ENCODE measurements at places on chromosomes 12 and 14.
A peak's percentile ranks its signal among the peaks of the same experiment; 100 is the strongest.

DNA sequence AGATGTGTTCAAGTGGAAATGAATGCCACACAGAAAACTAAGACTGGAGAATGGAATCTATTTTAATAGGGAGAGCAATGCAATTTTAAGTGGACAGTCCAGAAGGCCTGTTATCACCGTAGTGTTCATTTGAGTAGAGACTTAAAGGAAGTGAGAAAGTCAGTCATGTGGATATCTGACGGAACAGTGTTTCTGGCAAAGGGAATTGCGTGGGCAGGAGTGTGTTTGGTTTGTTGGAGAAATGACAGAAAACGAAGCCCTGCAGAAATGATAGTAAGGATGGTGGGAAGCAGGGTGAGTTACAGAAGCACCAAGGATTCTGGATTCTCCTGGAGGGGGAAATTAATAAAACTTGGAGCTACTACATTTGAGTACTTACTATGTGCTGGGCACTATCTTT is 776.6 kb downstream of the MED13L start:
- no peak for DNase-seq

DNA sequence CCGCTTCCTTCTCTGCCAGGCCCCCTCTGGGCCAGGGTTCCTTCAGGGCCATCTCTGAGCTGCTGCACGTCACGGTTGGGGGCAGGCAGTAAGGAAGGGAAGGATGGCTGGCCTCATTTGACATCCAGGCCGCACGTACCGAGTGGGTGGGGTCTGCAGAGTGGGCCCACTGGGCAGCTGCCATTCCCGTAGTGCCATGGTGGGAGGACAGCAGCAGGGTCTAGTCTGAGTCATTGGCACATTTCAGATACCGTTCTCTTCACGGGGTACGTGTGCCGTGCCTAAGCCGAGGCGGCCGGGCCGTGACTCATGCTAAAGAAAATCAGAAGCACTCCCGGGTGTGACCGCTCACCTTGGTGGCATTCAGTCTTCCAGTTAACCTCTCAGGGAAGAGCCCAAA is 43.9 kb downstream of the IL31 start:
- no peak for DNase-seq

DNA sequence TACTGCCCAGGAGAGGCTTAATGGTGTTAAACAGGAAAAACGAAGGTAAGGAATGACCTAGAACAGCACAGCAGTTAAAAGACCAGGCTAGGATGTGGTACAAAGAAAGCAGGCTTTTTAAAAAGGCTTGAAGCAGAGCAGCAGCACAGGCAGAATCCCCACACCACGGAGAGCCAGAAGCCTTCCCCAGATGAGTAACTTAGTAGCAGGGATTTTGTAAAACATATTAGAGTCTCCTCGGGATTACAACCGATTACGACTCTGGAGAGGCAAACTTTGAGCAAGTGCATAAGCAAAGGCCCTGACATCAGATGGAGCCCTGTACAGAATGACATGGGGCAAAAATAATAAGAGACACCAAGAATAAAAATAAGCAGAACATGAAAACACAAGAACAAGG is 37.1 kb upstream of the DHRS4 start:
- DNase-seq, result no peak

DNA sequence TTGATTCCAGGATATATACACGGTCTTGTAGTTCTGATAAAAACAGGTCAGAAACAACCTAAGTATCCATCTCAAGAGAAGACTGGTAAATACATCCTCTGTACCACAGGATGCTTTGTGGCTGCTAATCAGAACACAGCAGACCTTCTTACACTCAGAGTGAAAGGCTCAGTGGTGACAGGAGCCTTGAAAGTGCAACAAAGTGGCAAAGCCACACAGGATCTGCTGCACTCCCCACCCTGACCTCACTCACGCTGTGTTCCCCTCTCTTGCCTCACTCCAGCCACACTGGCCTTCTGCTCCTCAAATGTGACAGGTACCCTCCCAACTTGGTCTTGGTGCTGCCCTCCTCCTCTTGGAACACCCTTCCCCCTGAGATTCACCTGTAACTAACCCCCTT is 98.1 kb upstream of the GRIP1 start:
- DNase-seq, result no peak

DNA sequence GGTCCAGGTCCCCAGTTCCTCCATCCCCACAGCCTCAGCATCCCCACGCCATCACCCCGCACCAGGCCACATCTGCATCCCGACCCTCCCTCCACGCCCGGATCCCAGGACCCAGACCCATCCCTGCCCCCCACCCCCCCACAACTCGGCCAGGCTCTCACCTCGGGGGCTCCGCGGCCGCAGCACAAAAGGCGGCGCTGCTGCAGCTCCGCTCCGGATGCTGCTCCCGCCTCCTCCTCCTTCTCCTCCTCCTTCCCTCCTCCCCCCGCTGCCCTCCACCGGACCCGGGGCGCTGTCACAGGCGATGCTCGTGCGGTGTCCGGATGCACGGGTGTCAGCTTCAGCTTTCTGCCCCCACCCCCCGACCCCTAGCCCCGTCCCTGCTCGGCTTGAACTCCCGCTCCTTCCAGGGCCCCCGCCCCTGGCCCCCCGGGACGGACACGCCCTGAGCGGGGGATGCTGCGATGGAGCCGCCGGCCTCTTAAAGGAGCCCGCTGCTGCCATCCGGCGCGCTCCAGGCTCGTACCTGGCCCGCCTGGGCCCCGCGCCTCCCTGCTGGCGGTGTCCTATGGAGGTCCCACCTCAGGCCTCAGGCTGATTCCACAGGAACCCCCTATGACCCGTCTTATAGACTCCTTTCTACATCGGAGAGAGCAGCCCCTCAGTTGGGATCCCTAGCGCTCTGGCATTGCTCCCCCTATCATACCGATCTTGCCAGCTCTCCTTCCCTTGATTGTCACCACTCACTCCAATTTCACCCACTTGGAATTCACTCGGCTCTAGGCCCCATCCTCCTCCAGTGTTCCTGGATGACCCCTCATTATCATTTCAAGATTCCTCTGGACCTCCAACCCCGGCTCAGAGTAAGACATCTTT is at the start of gene MAP3K12:
MAP3K12 (minus strand) TSS at position 193 of the 876 bp plus-strand sequence. CDS start 12,067 bp downstream, outside the sequence.
- DNase-seq, result peak; percentile 34

DNA sequence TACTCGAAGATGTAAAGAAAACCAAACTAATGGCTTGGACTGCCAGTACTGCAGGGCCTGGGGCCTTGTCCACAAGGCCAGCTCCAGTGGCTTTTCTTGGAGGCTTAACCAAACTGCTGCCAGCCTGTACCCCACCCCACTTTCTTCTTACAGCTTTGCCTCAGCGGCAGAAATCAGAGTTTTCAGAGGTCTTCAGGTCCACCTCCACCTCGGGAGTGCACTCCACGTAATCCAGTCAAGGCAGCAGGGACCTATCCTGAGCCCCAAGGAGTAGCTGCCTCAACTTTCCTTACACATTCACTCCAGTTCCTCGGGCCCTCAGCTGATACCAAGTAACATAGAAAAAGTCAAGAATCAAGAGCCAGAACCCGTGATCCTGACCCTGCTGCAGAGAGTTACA is 19.6 kb downstream of the PRMT8 start:
- no peak for DNase-seq

- no peak for DNase-seq
These were observed 7.2 kb downstream of the ANKS1B start for GRCh38 chr12:99977550-99977949.

GRCh38 chr14:85090681-85091080 is 439.3 kb upstream of the FLRT2 start:
- no peak for DNase-seq

DNA sequence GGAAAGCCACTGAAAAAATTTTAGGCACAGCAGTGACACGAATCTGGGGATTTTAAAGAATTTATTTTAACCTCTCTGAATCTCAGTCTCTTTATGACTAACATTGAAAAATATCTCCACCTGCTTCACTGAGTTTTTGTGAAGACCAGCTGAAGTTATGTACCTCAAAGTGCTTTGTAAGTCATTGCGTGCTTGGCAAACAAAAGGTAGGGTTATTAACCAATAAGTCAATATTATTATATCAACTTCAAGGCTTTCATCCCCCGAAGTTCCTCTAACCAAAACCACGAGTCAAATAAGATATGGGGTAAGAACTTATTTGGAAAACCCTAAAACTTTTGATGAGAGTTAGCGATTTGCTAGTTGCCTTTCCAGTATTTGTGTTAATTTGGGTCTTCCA is 62.3 kb downstream of the HSPB8 start:
- DNase-seq, result no peak

DNA sequence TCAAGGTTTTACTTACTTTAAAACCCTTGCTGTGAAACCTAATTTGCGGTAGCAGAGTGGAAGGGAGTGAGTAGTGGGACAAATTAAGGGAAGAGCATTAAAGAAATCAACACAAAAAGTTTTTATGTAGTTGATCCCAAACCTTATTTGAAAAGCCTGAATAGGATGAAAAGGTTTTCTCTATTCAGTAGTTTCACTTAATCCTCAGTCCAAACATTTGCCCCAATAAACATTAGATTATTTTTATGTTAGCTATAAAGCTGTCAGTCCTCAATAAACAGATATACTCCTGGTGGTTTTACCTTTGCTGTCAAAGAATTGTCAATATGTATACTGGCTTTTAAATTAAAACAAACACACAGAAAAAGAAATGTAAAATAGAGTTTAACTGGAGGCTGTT is 136.0 kb downstream of the PAX9 start:
- DNase-seq, result no peak

- DNase-seq, result no peak
These were observed 180.0 kb downstream of the KITLG start for GRCh38 chr12:88400302-88400701.

GRCh38 chr12:85280165-85280983 is at the start of gene ALX1:
Gene ALX1 (plus strand): TSS chr12:85280220. CDS start chr12:85280262, 42 bp downstream.
- no peak for DNase-seq

- DNase-seq, result no peak
These were observed 153.8 kb downstream of the BCL11B start for GRCh38 chr14:99118046-99118721.

- no peak for DNase-seq
These were observed 312.9 kb downstream of the MED13L start for GRCh38 chr12:115964626-115965025.

GRCh38 chr14:22422238-22422637 is 166.8 kb downstream of the DAD1 start:
- no peak for DNase-seq

DNA sequence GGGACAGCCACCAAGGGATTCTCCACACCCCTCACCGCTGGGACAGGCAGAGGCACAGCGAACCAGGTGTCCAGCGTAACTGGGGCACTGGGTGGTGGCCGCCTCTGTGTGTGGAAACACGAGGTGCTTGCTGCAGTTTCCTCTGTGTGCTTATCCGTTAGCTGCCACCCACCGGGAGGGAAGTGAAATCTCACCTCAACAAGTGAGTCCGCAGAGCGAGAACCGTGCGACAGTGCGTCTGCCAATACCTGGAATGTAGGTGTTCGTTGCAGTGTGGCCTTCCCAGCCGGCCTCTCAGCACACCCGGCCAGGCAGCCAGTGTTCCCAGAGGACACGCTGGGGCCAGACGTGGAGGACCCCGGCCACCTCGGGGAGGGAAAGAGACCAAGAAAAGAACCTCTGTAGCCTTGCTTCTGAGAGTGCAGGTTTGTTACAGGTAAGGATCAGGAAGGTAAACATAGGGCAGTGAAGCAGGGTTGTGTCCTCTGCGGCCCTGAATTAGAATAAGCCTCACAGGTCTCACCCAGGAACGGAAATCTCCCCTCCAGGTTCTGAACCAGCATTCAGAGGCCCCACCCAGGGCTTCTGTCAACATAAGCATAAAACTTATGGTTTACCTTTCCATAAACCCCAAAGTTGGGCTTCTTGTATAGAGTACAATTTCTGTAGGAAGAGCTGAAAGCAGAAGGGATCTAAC is 1.5 kb downstream of the BCL2L14 start:
- no peak for DNase-seq

DNA sequence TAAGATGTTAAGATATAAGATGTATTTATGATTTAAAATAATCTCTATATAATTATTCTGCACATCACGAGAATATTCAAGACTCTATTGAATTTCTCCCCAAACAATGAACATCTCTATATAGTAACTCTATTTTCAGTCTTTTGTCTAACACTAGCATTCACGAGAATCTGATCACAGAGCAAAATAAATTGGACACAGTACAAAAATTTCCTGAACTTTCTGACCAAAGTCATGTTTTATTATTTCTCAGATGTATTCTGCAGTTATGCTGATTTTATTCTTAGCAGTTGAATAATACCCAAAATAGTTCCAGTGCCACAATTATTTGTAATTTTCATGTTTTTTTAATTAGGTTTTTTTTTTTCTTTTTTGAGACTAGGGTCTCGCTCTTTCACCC is 19.6 kb downstream of the EPS8 start:
- no peak for DNase-seq

GRCh38 chr12:13851828-13852227 is 129.6 kb downstream of the GRIN2B start:
- DNase-seq, result no peak

DNA sequence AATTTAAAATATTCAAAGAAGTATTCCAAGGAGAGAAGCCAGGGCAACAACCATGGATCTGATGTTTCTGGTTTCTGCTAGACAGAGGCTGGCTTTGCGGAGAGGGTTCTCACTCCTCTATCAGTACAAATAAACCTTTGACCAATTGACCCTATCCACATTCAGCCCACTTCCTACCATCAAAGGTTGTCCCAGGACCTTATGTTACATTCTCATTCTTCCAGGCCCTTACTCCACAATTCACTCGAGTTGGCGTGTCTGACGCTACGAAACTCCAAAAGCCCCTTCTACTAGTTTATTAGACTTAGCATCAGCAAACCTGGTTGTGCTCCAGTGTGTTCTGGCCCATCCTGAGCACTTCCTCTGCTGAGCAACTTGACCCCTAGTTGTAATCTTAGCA is 24.8 kb upstream of the RNASE12 start:
- DNase-seq, result no peak

- no peak for DNase-seq
These were observed 458.8 kb downstream of the TMEM117 start for GRCh38 chr12:44294649-44295048.

- no peak for DNase-seq
These were observed 25.6 kb upstream of the FGF6 start for GRCh38 chr12:4471256-4471655.

GRCh38 chr12:27400856-27401354 is 45.6 kb upstream of the SMCO2 start:
- DNase-seq, result no peak

DNA sequence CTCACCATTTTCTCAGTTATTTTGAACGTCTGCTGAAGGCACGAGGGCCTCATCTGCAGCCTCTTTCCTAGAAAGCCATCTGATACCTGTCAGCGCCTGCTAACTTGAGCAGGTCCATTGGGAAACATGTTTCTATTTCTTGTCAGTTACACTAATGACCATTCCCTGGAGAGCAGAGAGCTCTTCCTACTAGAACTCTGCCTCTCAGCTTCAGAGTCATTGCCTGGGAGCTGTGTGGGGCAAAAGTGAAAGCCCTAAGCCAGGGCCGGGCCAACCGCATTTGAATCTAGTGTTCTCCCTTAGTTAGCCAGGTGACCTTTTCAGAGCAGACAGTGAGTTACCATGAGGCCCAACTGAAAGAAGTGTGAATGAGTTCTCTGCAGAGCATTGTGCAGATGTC is 135.8 kb downstream of the EML1 start:
- DNase-seq, result no peak

All from AG09319 (cell line).